ENCODE measurements at places on chromosomes 3 and 15. TPM values are rescaled to one million over a fixed set of nuclear protein-coding genes. Genes with fewer than 3 reads are reported as not detected.

DNA sequence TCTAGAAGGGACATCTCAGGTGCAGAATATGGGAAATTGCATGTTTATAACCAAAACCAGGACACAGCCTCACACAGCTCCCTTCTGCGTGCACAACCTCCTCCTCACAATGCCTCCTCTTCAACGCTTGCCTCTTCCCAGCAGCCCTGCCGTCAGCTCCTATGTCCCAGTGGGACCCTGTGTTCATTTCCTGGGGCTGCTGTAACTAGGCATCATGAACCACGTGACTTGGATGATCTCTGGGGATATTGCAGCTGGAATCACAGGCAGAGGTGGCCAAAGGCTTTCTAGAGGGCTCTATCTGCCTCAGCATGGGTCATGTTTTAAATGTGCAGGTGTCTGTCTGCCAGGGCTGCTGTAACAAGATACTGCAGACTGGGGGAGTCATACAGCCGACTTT is 375.3 kb downstream of the OCA2 start:
- DNase-seq: no peak

DNA sequence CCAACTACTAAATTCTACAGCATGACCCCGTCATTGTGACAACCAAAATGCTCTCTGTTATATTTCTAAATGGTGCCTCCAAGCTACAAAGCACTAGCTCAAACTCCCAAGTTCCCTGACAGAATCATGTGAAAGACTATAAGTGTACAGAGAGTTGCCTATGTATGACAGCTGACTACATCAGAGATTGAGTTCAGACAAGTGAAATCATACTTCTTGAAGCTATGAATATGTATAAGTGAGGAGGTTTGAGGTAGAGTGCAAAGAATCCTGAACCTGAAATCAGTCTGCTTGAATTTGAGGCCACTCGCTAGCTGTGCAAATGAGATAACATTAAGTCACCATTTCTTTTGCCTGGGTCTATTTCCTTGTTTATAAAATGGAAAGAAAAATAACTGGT is 63.9 kb upstream of the TP63 start:
- DNase-seq: no peak

Gene ACOX2
- 5.7 TPM for total RNA-seq

DNA sequence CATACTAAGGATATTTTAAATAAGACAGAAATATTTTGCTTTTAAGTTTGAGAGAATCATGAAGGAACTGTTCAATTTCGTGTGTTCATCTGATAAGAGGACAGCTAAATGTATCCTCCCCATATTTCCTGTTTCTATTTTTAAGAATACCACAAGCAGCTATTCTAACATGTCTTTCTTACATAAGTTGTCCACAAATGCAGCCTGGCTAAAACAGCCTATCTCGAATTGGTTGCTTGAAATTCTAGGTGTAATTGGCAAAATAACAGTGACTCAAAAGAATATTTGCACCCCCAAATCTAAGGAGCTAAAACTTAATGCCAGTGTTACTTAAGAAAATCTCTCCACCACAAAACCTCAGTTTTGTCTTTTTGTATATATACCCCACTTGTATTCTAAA is 35.0 kb downstream of the BTLA start:
- DNase-seq: peak; percentile 57

Gene GADL1
- total RNA-seq: under 0.01 TPM

Gene IL17RD
- 0.27 TPM for total RNA-seq

DNA sequence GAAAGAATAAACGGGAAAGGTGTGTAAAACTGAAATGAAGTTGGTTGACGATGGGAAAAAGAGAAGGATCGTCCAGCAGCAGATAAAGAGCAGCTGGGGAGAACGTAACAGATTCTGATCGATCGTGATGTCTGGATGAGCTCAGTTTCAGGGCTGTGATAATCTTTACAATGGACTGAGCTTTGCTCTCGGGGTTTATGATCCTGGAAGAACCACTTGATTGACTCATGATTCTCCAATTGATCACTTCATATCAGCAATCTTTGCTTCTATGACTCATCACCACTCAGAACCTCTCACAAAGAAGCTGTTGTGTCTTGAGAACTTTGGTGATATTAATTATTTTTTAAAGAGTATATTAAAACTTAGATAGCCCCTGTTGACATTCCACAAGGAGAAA is 690.7 kb downstream of the TUSC7 start:
- no peak for DNase-seq

GRCh38 chr3:142445816-142446254 is 2.0 kb downstream of the XRN1 start:
- peak; percentile 24 for DNase-seq

Gene GOLGA8S
- 0.27 TPM for total RNA-seq

Gene ERICH6
- total RNA-seq: not detected

DNA sequence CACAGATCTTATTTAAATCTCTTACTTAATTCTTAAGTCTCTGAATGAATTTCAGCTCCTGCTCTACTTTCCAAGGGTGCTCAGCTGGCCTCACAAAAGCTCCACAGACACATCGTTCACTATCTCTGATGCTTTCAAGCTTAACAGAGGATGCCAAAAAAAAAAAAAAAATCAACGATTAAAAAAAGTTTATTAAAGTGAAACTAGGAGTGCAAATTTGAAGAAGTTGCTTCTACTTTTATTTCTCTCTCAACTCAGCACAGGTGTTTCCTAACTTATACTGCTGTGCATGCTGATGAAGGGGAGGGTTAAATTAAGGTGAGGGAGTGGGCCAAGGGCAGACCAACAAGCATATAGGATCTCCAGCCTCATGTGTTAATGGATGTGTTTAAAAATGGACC is 157.2 kb downstream of the TIGIT start:
- DNase-seq: peak; percentile 40

- no peak for DNase-seq
Measured at GRCh38 chr15:78866803-78867202, 5.9 kb upstream of the MORF4L1 start.

Gene ZBTB20
- total RNA-seq: 78.4 TPM

Gene GP9
- total RNA-seq: 4.0 TPM

GRCh38 chr3:55165278-55165677 is 237.4 kb upstream of the LRTM1 start:
- DNase-seq: no peak

DNA sequence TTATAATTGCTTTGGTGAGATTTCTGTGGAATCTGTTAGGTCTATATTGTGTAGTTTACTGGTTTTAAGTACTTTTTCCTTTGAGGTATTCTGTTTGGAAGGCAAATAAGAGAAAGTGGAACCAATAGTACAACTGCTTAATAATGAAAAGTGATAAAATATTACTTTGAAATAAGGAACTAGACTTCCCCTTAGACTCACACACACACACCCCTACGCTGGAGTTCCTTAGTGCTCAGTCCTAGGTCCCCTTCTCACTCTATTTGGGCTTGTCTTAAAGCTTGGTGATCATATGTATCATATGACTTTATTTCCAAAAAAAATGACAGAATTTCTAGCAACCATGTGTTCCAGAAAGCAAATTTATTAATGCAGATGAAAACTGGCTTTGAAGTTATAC is 494.0 kb upstream of the TGFBR2 start:
- no peak for DNase-seq

DNA sequence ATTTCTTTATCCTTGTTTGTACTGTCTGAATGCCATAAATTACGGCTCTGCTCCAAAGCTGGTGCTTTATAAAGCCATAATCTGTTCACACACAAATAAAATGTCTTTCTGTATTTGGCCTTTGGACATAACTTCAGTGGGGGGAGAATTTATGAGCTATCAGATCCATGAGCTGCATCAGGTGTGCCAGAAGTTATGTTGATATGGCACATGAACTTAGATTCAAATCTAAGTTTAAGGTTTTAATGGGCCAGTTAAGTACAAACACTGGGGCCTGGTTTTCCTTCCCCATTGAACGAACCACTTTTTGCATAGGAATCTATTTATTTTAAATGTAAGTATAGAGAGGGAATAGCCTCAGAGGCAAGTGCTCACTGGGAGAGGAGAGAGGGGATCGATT is 239.9 kb downstream of the NFKBIZ start:
- no peak for DNase-seq

DNA sequence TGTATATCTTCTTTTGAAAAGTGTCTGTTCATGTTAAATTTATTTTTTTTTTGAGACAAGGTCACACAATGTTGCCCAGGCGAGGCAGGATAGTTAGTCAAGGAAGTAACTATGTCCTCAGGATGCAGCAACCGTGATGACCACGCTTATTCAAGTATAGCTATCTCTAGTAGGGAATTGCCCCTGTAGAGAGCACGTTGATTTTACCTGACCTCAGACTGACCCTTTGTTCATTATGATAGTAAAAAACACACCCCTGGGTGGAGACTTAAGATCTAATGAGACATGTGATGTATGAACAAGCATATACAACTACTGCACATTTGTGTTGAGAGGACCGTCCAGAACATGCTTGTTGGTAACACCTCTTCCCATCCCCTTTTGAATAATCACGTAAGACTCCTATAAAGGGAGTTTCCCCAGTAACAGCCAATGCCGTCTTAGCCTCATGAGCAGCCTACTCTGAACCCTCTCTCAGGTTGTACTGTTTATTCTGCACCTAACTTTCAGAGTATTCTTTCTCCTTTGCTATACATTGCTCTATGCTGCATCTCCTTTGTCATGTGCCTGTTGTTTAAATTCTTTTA is 32.9 kb downstream of the ZNF621 start:
- DNase-seq: no peak

Gene OSBPL10
- total RNA-seq: 0.81 TPM

Gene EFL1
- 17.2 TPM for total RNA-seq

DNA sequence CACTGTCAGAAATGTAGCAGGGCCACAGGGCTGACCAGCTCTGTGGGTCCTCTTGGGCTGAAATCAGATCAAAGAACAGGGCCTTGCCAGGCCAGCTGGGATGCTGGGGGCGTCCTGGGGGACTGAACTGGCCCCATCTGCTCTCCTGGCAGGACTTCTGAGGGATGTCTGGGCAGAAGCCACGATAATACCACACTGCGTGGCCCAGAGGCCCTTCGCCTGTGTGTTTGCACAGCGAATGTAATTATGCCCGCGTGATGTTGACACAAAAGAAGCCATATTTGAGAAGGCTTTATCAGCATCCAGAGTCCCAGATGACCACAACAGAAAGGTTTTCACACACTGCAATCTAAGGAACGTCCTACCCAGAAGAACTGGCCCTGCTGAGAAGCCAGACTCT is 174.0 kb downstream of the RAB11A start:
- no peak for DNase-seq

- no peak for DNase-seq
Measured at GRCh38 chr15:77083381-77084160, 12.7 kb upstream of the TSPAN3 start.

Gene PRSS50
- under 0.01 TPM for total RNA-seq

DNA sequence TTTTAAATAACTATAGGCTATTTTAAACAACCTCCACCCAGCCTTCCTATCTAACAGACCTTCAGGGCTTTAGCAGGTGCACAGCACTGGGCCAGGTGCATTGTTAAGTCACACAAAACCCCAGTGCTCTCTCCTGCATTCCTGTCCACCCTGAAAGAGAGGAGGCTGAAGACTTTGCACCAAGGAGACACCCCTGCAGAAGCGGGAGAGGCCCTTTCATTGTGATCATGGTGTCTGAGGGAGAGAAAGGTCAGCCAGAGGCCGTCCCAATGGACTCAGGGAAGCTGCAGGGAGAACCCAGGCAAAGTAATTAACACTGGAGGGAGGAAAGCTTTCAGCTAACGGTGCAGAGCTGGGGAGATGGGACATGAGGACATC is 5.2 kb downstream of the LRIG1 start:
- no peak for DNase-seq

DNA sequence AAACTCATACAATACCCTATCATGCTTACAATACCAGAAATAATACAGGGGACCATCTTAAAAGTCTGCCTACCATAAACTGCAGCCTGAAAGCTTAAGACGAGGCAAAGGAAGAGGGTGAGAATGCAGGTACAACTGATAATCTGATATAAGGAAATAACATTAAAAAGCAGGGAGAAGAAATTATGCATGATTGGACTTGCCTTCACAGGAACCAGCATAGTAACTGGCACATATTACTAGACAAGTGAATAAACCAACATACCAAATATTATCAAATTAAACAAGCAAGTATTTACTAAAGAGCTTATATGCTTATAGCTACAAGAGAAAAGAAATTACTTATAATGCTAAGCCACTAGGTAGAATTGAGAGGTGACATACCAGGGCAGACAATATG is 18.7 kb downstream of the ANKRD28 start:
- DNase-seq: no peak

Gene DLG1
- total RNA-seq: 19.7 TPM

Gene HEG1
- 3.0 TPM for total RNA-seq

GRCh38 chr15:25860885-25861866 is 2.0 kb downstream of the ATP10A start:
- DNase-seq: peak; percentile 17

All from hematopoietic multipotent progenitor cell (in vitro differentiated cells).